Stomach (tissue), 19 donors: ENCODE measurements at places on chromosomes 12 and 14. TPM values are rescaled to one million over a fixed set of nuclear protein-coding genes. Genes with fewer than 3 reads are reported as not detected.

DNA sequence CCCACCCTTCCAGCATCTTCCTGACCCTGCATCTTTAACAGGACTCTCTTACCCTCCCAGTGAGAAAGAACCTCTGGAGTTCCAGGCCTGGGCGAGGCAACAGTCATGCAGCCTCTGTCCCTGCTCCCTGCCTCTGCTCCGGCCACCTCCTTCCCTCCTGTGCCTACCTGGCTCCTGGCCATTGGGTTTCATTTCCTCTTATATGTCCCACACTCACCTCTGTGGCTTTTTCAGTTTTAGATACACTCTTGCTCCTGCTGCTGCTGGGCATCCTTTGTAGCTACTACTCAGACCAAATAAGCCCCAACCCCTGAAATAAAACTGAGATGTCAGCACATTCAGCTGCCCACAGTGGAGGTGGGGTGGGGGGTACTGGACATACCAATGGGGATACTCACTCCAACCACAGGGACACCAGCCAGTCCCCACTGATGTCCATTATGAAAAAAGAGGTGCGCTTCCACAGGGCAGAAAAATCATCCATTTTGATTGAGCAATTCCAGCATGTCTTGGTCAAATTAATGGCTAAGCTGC is 99.1 kb upstream of the NRXN3 start:
- DNase-seq: no peak

DNA sequence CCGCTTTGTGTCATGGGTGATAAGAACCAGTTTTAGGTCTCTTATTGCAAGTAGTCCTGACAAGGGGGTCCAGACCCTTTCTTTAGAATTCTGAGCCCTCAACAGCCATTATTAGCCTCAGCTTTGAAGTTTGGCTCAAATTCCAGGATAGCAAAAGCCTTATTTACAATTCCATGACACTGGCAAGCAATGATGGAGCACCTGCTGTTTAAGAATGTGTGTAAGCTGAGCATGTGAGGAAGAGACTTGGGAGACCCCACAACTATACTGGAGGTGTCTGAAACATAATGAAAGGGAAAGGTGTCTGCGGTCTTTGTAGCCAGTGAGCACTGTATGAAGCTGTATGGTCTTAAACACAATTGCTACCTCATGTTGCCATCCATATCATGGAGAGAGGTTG is 119.8 kb downstream of the TBX5 start:
- no peak for DNase-seq

DNA sequence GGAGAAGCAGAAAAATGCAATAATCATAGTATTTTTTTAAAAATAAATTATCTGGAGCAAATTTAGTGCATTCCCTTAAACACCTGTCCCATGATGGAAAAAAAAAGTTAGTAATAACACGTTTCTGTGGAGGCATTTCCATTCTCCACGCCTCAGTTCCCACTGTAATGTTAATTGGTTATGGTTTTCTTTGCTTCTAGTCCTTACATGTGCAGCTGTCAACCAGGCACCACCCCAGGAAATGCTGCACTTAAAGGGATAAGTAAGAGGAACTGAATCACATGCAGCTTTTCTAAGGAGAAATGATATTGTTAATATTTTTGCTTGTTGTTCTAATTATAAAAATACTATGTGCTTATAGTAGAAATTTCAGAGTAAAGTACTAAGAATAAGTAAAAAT is 240.3 kb downstream of the ZFP36L1 start:
- no peak for DNase-seq

NUP37 gene
- total RNA-seq: 29.7 TPM

TOMM20L gene
- total RNA-seq: not detected

ANO4 gene
- total RNA-seq: 0.37 TPM

GRCh38 chr12:46395388-46395787 is 22.8 kb upstream of the SLC38A2 start:
- DNase-seq: no peak

TAS2R43 gene
- 8.4 TPM for total RNA-seq

GRCh38 chr12:52191841-52192791 is at the start of gene KRT80:
Gene KRT80, minus strand, starts transcription at chr12:52192014. Its CDS starts 112 bp downstream, at chr12:52191902.
- peak; percentile 95 for DNase-seq

PLCZ1 gene
- not detected for total RNA-seq

DNA sequence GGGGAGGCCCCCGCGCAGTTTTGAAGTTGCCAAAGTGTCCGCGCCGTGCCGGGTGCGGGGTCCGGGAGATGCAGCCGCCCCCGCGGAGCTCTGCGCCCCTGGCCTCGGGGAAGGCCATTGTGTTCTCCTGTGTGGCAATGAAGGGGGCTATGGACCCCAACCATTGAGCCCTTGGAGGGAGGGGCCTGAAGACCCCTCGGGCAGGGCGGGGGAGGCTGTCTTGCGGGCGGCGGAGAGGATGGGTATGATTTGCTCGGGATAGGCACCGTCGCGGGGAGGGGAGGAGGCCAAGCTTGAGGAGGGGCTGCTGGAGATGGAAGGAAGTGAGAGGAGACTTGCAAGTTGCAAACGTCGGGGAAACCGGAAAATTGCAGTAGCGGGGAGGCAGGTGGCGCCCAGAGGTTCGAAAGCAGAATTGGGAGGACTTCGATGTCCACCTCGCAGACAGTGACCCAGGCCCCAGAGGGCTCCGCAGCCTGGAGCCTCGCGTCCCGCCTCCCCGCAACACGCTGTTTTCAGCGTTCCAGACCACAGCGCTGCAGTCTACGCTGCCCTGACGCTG is 25.4 kb downstream of the BCL11B start:
- DNase-seq: peak; percentile 39

CLEC4D gene
- not detected for total RNA-seq

SLC4A8 gene
- 0.29 TPM for total RNA-seq

SCN8A gene
- total RNA-seq: 19.6 TPM

DNA sequence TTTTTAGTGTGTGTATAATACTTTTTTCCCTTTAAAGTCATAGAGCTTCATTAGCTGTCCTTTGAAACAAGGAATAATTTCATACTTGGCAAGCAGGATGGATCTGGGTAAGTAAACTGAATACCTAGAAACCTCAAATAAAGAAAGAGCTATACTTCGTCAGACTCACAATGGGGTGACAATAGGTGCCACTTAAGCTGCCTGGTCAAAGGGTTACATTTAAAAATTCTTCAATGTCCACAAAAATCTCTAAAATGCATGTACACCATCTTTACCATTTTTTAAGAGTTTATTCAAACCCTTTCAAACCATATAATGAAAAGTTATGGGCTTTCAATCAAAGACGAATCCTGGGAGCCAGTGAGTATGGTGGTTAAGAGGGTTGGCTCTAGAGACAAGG is 3.1 kb downstream of the GIT2 start:
- no peak for DNase-seq

DNA sequence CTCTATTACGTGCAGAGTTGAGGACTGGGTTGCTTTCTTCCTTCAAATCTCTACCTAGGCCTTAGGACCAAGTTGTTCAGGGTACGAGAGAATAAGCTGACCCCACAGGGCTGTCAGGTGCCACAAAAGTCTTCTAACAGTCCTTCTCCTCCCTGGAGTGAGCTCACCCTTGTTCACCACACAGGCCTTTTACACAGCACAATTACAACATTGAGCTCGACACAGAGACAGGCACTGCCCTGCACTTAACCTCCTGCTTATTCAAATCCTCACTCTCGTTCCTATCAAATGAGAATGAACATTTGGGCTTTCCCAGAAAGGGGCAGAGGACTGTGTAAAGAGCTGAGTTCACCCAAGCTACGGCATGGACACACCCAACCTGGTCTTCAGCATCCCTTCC is 2.4 kb downstream of the GALNT6 start:
- DNase-seq: no peak
